ENCODE measurements at places on chromosomes 16 and 17.

- DNase-seq = no peak
Observed at GRCh38 chr17:73290399-73291259, 21.2 kb downstream of the CDC42EP4 start.

GRCh38 chr17:72249441-72249840, 128.6 kb downstream of the SOX9 start:
- DNase-seq = no peak

GRCh38 chr17:50917418-50917743, 51.2 kb upstream of the TOB1 start:
- DNase-seq = peak; percentile 35

- no peak for DNase-seq
Observed at GRCh38 chr17:57928928-57929327, 26.3 kb downstream of the CUEDC1 start.

- no peak for DNase-seq
Observed at GRCh38 chr17:39196241-39196807, 1.1 kb downstream of the CACNB1 start.

- DNase-seq = no peak
Observed at GRCh38 chr17:8473451-8474192, 37.9 kb downstream of the NDEL1 start.

GRCh38 chr16:85422632-85423550, 190.2 kb upstream of the GSE1 start:
- no peak for DNase-seq

- no peak for DNase-seq
Observed at GRCh38 chr17:56184650-56185049, 31.4 kb downstream of the ANKFN1 start.

DNA sequence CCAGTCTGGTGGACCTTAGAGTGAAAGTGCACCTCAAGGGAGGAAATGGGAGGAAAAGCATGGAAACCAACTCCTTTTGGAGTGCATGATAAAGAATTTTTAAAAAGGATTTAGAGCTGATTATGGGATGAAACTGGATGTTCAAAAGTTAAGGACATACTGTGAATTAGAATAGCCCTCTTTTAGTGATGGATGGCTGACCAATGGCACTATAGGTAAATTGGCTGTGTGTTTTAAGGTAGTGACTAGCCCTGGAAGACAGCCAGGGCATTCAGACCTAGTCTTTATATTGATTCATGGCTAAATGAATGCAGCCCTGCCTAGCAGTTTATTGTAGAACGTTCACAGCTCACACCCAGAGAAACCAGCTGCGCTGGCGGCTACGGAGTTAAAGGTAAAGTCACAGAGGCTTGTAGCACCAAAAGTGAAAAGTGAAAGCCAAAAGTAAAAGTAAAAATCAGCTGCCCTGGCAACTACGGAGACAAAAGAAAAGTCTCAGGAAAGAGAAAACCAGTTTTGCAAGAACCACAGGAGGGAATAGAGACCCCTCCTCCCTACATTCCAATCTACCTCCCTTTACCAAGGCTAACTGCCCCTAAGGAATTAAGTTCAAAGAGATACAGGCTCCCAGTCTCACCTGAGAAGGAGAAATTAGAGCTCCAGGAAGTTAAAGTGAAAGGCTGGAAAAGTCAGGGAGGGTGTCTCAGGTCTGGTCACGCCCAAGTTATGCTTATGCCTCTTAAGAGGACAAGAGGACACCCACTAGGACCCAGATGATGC, 21.8 kb downstream of the ACSM1 start:
- DNase-seq = no peak

GRCh38 chr16:62977876-62978275, 941.6 kb upstream of the CDH8 start:
- DNase-seq = no peak

DNA sequence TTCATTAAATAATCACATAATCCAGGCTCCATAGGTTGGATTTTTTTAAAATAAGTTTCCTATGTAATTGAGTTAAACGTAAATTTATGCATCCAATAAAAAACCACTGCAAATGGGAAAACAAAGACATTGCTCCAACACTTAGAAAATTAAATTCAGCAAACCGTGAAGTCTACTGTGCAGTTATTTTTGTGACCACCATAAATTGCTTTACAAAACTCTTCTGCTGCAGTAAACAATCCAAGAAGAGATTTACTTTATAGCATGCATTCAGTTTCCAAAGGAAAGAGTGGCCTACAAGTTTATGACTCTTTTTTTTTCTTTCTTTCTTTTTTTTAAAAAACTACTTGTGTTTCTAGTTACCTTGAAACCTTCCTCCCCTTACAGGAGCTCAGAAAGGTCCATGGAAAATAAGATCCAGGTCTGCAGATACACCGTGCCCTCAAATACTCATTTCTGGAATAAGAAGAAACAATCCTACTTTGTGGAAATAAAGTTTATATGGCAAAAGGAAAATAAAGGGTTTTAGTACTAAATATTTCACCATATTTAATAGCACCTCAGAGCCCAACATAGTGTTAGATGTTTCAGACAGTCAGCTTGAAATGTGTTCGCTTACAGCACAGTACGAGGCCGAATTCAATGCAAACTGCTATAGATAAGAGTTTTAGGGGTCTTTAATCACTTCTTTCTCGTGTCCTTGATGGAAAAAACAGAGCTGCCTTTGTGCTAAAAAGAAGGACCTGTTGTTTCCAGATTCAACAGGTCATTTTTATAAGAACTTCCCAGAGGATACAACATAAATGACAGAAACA, 3.2 kb downstream of the HS3ST3A1 start:
- DNase-seq = no peak

DNA sequence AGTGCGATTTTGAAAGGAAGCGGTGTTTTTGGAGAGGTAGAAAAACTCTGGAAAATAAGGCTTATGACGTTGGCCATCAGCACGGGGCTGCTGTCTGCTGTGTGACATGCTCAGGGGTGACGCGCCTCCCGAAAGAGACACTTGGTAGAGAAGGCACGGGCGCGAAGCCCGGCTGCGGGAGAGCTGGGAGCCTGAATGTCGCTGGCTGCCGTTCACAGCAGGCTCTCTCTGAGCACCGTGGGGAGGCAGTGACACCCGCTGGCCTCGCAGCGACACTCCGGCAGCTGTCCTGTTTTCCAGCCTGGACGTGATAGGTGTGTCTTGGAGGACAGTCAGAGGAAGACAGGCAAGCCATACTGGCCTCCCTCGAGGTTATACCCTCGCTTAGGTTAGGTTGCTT, 759.1 kb upstream of the RBFOX1 start:
- peak; percentile 36 for DNase-seq

GRCh38 chr16:48310908-48311641, 63.7 kb upstream of the ABCC11 start:
- DNase-seq = no peak

- no peak for DNase-seq
Observed at GRCh38 chr17:29379084-29379991, 10.8 kb upstream of the TAOK1 start.

- no peak for DNase-seq
Observed at GRCh38 chr17:7839190-7839875, 5.3 kb downstream of the KDM6B start.

- no peak for DNase-seq
Observed at GRCh38 chr16:15829460-15829859, 27.4 kb downstream of the MYH11 start.

DNA sequence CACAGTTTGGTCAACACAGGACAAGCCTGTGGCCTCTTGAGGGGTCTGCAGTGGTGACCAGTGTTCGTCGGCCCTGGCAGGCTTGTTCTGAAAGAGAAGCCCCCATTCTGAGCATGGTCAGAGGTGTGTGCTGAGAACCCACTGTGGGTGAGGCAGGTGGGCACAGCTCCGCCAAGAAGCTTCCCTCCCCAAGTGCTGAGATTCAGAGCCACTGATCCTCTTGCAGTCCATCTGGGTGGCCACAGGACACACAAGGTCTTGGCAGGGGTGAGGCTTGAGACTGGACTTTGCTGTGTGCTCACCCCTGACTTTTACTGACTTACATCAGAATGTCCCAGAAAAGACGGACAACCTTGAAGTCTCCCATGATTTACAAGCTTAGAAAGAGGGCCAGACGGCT, 18.7 kb downstream of the MPRIP start:
- no peak for DNase-seq

GRCh38 chr17:28188841-28189263, 130.1 kb upstream of the TMEM97 start:
- DNase-seq = no peak

- DNase-seq = peak; percentile 39
Observed at GRCh38 chr17:31596382-31597323, 205.2 kb downstream of the RAB11FIP4 start.

DNA sequence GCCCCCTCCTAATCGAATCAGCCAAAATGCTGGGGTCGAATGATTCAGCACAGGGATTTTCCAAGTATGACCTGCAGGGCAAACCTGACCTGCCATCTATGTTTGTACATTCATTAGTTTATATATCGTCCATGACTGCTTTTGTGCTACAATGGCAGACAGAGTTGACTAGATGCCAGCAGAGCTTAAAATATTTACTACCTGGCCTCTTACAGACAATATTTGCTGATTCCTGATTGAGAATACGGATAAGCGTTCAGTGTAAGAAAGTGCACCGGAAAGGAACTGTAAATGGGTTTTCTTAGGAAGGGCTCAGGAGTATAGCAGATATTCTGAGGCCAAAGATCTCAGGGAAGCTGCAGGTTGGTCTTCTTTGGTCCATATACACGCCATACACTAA, 11.7 kb upstream of the TOM1L1 start:
- DNase-seq = no peak

- DNase-seq = no peak
Observed at GRCh38 chr17:47717261-47717697, 15.8 kb upstream of the TBX21 start.

- DNase-seq = no peak
Observed at GRCh38 chr16:89902980-89903379, 15.7 kb upstream of the MC1R start.

DNA sequence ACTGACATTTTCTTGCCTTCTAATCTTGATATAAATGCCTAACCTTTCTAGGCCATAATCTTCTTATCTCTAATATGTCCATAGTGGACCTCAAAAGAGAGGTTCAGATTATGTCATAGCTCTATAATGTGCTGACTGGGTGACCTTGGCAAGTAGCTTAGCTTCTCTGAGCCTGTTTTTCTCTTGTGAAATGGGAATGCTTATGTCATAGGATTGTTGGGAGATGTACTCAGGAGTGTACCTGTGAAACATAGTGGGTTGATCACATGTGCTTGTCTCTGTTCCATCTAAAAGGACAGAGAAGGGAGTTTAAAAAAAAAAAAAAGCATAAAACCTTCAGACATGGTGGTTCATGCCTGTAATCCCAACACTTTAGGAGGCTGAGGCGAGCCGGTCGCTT, 2.4 kb downstream of the MED9 start:
- no peak for DNase-seq

GRCh38 chr17:80348551-80349150, 66.3 kb upstream of the ENDOV start:
- no peak for DNase-seq

DNA sequence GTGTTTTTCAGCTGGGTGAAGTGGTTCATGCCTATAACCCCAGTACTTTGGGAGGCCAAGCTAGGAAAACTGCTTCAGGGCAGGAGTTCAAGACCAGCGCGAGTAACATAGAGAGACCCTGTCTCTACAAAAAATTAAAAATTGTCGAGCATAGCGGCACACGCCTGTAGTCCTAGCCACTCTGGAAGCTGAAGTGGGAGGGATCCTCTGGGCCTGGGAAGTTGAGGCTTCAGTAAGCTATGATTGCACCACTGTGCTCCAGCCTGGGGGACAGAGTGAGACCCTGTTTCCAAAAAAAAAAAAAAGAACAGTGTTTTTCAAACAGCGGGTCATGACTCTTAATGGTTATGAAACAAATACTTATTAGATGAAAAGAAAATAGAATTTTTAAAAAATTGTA, 2.3 kb upstream of the CYTH1 start:
- DNase-seq = no peak

DNA sequence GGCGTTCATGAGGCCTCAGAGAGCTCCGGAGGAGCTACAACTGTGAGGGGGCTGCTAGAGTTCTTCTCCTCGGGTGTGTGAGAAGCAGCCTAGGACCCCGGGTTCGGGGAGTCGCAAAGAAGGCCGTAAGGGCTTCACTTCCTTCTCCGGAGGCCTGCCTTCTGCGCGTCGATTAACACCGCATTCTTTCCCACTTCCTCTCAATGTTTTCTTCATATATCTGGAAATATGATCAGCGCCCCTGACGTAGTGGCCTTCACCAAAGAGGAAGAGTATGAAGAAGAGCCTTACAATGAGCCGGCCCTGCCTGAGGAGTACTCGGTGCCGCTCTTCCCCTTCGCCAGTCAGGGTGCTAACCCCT, 449 bp downstream of the SMCR8 start:
- no peak for DNase-seq

GRCh38 chr17:68511254-68511670, 968 bp upstream of the PRKAR1A start:
- no peak for DNase-seq

DNA sequence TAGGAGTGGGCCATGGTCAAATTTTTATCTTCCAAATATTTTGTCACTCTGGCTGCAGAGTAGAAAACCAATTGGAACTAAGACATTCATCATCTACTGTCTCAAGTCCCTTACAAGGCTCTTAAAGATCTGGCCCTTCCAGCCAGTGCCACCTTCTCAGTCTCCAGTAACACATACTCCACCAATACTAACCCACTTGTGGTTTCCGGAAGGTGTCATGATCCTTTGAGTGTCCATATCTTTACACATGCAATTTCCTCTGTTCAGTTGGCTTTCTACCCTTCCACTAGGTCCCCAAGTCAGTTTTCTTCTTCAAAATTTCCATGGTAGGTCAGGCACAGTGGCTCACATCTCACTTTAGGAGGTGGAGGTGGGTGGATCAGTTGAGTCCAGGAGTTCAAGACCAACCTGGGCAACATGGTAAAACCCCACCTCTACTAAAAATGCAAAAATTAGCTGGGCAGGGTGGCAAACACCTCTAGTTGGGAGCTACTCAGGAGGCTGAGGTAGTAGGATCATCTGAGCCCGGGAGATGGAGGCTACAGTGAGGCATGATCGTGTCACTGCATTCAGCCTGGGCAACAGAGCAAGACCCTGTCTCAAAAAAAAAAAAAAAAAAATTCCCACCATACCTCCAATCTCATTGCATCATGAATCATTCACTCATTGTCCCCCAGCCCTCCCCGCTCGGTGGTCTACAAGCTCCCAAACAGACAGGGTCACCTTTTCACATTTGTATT, 6.0 kb upstream of the GRB2 start:
- no peak for DNase-seq

Data from hippocampal formation (tissue), 2 donors.